ENCODE measurements at places on chromosomes 12 and 14.

DNA sequence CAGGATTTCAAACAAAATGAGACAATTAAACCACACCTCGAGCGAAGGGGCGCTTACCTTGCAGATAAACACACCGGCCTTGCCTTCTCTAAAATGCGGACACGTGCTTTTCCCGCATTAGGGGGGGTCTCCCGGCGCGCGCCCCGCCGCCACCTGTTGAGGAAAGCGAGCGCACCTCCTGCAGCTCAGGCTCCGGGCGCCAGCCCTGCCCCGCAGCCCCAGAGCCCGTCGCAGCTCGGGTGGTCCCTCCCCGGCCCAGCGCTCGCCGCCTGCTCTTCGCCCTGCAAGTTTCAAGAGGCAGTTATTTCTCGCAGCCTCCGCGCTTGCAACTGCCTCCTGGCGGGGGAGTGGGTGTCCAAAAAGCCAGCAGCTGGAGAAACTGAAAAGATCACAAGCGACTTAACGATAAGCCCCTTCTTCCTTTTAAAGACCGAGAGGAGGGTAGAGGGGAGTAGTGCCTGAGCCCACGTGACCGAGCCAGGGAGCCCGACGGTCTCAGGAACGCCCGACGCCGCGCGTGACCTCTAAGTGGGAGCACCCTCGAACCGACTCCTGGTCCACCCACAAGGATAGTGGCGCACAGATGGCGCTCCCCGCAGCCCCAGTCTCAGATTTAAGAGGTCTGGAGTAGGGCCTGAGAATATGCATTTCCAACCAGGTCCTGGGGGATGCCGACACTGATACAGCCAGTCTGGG lies at the start of gene ESR2:
ESR2 (minus strand) TSS at position 396 of the 696 bp plus-strand sequence. CDS start 11,386 bp downstream, outside the sequence.
- no peak for DNase-seq

- no peak for DNase-seq
Observed at GRCh38 chr12:118543651-118544050, 167.3 kb downstream of the SUDS3 start.

- no peak for DNase-seq
Observed at GRCh38 chr14:37230551-37231194, 32.9 kb downstream of the MIPOL1 start.

DNA sequence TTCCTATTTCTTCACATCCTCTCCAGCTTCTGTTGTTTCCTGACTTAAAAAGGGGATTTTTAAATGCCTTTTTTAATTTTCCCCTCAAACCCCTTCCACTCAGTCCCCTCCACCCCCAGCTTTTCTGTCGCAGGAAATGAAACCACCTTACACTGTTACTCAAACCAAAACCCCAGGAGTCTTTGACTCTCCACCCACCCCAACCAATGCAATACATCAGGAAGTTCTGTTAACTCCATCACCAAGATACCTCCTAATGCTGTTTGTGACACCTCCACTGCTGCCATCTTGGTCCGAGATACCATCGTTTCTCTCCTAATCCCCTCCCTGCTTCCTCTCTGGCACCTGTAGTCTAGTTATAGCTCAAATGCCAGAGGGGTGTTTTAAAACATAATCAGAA lies 25.4 kb upstream of the CPM start:
- no peak for DNase-seq

GRCh38 chr12:108896336-108896735 lies 16.4 kb downstream of the DAO start:
- no peak for DNase-seq
